ENCODE measurements at places on chromosomes 2 and 18. TPM values are rescaled to one million over a fixed set of nuclear protein-coding genes. Genes with fewer than 3 reads are reported as not detected.

The MAP2 gene
- 1.6 TPM for total RNA-seq

The INHBB gene
- total RNA-seq = 0.07 TPM

DNA sequence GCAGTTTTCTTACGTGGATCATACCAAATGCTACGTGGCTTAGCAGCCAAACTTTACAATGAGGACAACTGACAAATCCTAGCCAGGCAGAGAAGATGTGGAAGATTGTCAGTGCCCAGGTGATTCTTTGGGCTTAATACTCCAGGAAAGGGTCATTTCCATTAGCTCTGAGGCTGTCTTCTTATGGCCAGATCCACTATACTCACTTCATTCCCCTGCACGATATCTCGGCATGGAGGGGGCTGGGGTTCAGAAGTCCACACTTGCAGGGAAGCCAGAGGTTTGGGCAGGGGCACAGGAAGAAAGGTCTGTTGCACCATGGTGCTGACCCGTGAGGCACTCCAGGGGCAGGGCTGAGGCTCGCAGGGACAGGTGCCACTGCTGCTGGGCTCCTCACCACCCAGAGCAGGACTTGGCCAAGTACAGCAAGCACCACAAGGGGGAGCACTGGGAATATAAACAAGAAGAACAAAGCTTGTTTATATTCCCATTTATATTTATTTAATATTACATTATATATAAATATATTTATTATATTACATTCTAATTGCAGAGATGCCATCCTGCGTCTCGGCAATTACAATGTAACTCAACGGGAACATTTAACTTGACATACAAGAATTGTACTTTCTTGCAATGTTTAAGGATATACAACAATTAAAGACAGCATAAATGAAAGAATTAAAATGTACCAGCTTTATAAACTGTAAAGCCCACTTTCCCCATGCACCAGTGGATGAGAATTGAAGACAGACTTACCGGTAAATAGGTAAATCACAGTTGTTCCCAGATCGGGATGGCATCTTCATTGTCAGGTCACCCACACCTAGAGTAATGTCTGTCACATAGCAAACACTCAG lies 27.2 kb downstream of the CLUL1 start:
- peak; percentile 59 for DNase-seq

The FAM161A gene
- 7.8 TPM for total RNA-seq

GRCh38 chr2:196376984-196377877 lies 205.9 kb upstream of the STK17B start:
- DNase-seq = no peak

GRCh38 chr18:12359515-12359927 lies 17.5 kb downstream of the AFG3L2 start:
- no peak for DNase-seq

The ADGRF3 gene
- not detected for total RNA-seq

GRCh38 chr2:233429175-233429897 lies 75.0 kb downstream of the DGKD start:
- peak; percentile 30 for DNase-seq

Measured in H7 (cell line).